ENCODE measurements at places on chromosomes 5 and 9.

- no peak for DNase-seq
Observed at GRCh38 chr5:80191397-80191796, 64.5 kb downstream of the SERINC5 start.

GRCh38 chr9:31908158-31908890 lies 476.1 kb upstream of the ACO1 start:
- no peak for DNase-seq

DNA sequence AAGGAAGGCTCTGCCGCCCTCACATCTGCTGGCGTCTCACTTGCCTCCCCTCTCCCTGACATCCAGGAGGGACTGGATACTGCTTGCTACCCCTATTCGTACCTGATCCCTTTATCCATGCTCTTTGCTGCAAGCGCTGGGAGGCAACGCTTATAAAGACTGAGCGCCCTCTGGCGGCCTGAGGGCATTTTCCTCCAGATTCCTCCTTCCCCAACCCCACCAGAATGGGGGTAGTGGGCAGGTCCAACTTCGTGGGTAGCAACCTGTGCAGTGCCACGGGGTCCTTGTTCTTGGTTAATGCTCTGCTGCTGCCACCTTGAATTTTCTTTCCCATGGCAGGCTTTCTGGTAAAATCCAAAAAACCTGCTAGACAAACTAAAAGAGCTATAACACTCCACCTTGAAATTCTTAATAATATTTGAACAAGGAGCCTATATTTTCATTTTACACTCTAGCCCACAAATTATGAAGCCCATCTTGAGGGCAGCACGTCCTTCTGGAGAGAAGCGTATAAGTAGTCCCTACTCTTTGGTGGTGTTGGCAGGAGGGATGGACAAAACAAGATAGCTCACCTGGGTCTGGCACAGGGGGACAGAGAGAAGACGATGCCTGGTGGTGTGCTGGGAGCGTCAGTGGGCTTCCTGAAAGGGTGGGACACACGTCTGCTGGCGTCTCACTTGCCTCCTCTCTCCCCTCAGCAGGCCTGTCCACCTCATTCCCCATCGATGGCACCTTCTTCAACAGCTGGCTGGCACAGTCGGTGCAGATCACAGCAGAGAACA lies 52.5 kb downstream of the JADE2 start:
- peak; percentile 45 for DNase-seq

DNA sequence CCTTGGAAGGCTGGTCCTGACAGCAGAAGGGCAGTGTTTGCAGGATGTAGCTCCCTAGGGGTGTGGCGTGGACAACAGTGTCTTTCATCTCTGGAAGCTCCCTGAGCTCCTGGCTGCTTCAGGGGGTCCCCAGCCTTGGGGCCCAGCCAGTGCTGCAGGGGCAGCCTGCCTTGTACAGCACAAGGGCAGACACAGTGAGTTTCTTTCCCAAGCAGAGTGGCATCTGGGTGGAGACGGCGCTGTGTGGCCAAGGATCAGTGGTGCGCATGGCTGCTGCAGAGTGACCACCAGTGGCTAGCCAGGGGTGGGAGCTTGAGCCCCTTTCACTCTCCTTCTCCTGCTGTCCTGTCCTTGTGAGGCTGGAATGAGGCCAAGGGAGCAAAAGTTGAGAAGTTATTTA lies 7.6 kb upstream of the IRX4 start:
- DNase-seq, result no peak

- no peak for DNase-seq
Observed at GRCh38 chr5:104126980-104127379, 564.4 kb upstream of the NUDT12 start.

- no peak for DNase-seq
Observed at GRCh38 chr9:129173296-129174101, 4.6 kb downstream of the IER5L start.

DNA sequence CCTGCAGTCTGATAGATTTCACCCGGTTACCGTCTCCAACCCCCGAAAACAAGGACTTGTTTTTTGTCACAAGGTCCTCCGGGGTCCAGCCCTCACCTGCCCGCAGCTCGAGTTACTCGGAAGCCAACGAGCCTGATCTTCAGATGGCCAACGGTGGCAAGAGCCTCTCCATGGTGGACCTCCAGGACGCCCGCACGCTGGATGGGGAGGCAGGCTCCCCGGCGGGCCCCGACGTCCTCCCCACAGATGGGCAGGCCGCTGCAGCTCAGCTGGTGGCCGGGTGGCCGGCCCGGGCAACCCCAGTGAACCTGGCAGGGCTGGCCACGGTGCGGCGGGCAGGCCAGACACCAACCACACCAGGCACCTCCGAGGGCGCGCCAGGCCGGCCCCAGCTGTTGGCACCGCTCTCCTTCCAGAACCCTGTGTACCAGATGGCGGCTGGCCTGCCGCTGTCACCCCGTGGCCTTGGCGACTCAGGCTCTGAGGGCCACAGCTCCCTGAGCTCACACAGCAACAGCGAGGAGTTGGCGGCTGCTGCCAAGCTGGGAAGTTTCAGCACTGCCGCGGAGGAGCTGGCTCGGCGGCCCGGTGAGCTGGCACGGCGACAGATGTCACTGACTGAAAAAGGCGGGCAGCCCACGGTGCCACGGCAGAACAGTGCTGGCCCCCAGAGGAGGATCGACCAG lies 121.3 kb downstream of the DAB2IP start:
- no peak for DNase-seq

GRCh38 chr9:70581214-70581954 lies 166.9 kb upstream of the KLF9 start:
- DNase-seq, result no peak

DNA sequence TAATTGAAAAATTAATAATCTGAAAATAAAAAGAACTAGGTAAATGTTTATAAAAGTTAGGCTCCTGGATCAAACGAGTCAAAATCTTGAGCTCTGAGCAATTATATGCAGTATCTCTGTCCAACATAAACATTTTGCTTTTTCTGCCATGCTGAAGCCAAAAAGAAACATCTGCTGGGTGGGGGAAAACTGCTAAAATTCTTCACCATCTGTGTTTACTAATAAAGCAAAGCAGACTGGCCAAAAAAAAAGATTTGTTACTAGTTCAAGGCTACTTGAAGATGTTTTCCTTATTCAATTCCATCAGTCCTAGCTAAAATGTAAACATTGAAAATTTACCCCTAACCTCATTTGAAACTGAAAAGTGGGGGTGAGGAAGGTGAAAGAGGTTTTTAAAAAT lies 29.7 kb downstream of the GTF3C4 start:
- no peak for DNase-seq

- no peak for DNase-seq
Observed at GRCh38 chr9:88053856-88054501, 79.6 kb upstream of the CDK20 start.

- DNase-seq, result no peak
Observed at GRCh38 chr5:99948850-99949249, 586.3 kb upstream of the FAM174A start.

GRCh38 chr9:34256987-34257585 lies 72.0 kb downstream of the KIF24 start:
- no peak for DNase-seq

GRCh38 chr5:7728076-7728475 lies 122.9 kb downstream of the CFAP90 start:
- peak; percentile 81 for DNase-seq

- DNase-seq, result no peak
Observed at GRCh38 chr5:154227090-154227489, 36.6 kb downstream of the GALNT10 start.

GRCh38 chr5:124910354-124911016 lies 164.0 kb upstream of the ZNF608 start:
- no peak for DNase-seq

DNA sequence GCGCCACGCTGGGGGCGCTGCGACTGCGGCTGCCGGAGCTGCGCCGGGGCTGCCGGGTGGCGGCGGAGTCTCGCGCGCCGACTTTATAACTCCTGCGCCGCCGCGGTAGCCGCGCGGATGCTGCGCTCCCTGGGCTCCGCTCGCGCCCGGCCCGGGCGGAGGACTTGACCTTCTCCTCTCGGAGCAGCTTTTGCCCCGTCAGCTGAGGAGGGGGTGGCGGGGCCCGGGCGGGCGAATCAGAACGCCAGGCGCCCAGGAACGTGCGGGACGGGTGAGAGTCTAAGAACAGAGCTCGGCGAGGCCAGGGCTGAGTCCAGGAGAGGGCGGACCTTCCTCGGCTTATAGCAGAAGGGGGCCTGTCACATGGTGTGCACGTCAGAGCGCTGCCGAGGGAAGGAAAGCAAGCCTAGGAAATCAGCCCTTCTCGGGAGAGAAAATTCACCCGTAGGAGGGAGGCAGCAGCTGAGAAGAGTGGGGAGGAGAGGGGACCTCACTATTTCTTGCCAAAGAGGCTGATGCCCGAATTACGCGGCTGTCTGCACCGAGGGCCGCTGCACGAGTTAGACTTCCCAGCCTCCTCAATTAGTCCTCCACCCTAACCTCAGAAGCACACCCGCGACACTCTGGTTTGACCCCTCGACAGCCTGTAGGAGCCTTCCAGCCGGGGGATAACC lies at the start of gene FOXD1:
Gene FOXD1 (minus strand): TSS at position 315 of the 674 bp plus-strand sequence. CDS start 415 bp downstream, outside the sequence.
- peak; percentile 88 for DNase-seq

DNA sequence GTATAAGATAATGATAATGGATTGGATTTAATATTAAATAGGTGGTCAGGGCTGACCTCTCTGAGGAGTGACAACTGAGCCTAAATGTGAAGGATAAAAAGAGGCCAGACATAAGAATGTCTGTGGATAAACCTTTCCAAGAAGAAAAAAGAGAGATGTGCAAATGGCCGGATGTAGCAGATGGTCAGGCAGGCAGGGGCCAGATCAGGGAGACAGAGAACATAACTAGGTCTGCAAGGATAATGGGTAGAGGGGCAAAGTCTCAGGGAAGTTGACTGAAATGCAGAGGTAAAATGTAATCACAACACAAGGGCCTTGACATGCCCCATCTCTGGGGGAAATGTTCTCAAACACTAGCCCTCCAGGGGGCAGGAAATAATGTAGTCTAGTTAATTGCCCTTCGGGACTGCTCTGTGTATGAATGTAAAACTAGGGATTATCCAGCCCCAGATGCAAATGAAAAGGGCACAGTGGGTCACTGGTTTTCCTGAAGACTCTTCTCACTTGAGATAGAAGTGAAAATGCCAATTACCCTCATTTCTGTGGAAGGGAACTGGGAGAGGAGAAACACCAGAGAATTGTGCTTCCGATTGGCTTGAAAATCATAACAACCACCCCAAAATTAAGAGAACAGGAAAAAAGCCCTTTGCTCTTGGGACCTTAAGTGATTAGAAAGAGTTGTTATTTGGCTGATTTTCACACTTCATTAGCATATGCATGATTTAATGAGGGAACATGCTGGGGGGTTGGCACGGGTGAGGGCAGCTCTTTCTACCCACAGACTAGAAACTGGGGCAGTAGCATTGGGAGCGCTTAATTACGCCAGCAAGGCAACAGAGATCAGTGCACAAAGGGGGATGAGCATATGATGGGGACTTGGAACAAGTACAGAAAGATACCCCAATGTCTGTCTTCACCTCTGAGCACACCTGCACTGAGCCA lies 88.6 kb downstream of the PPP2R2B start:
- DNase-seq, result no peak

DNA sequence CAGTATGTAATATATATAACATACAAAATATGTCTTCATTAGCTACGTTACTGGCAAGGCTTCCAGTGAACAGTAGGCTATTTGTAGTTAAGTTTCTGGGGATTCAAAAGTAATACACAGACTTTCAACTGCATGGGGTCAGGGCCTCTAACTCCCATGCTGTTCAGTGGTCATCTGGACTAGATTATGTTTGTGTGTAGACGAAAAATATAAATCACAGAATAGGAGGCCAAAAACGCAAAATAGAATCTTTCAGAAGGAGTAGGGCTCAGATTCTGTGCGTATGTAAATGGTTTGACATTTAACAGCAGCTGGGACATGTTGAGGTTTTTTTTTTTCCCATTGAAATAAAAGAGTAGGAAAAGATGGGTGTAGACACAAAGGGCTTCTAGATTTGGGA lies 1048.7 kb upstream of the WWC1 start:
- DNase-seq, result no peak

GRCh38 chr5:107483231-107484024 lies 187.3 kb downstream of the EFNA5 start:
- DNase-seq, result peak; percentile 32

DNA sequence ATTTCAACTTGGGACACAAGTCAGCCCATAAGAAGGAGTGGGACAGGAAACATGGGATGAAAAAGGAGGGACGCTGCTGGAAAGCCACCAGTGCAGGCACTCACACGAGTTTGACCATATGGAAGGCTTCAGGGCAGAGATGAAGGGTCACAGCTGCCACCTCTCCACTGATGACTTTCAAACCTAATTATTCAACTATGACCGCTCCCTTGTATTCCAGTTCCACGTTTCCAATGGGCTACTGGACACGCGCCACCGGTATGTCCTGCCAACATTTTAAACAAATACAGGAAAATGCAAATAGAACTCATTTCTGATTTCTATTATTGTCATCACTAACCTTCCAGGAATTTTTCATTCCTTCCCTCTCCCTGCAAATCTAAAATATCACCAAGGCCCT lies 134.7 kb downstream of the SLC1A3 start:
- no peak for DNase-seq

GRCh38 chr5:140214831-140215230 lies 39.8 kb downstream of the CYSTM1 start:
- DNase-seq, result no peak

DNA sequence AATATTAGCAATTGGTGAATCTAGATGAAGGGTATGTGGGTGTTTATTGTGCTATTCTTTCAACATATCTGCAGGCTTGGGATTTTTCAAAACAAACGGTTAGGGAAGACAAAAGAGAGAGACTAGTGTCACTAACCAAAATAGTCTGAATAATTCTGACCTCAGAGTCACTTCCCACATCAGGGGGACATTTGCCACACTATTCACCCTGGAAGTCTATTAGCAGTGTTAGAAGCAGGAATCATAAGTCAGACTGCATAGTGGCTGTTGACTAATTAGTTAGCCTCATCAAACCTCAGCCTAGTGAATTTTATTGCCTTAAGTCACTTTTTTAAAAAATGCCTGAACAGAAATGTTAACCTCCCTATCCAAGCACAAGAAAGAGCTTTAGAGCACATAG lies 169.2 kb upstream of the RGMB start:
- DNase-seq, result no peak

DNA sequence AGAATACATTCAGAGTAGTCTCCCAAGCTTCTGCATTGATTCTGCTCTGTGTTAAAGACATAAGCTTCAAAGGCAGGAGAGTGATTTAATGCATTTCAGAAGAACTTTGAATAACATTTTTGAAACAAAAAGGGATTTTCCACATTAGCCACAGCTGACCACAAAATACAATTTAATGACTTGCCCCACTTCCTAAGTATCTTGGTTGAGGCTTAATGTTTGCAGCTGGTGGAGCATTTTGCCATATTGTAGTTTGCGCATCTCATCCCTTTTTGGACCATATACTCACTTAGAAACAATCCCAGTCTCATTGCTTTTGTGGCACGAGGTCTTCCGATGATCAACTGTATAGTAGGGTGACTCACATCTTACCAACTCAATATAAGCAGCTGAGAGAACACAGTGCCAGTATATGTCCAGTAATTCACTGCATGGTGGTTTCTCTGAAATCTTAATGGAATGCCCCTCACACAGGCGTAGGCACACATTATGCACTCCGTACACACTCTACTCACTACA lies 455.8 kb upstream of the PTGER4 start:
- DNase-seq, result no peak

- no peak for DNase-seq
Observed at GRCh38 chr9:34106110-34106509, 20.4 kb downstream of the DCAF12 start.

- DNase-seq, result no peak
Observed at GRCh38 chr5:149605998-149606724, 24.9 kb downstream of the ARHGEF37 start.

GRCh38 chr9:24939109-24939850 lies 393.6 kb upstream of the IZUMO3 start:
- peak; percentile 3 for DNase-seq

All from NCI-H1417 (cell line).